Common myeloid progenitor, CD34-positive (primary cell): ENCODE measurements at places on chromosomes 13 and 19.
A peak's percentile ranks its signal among the peaks of the same experiment; 100 is the strongest.

DNA sequence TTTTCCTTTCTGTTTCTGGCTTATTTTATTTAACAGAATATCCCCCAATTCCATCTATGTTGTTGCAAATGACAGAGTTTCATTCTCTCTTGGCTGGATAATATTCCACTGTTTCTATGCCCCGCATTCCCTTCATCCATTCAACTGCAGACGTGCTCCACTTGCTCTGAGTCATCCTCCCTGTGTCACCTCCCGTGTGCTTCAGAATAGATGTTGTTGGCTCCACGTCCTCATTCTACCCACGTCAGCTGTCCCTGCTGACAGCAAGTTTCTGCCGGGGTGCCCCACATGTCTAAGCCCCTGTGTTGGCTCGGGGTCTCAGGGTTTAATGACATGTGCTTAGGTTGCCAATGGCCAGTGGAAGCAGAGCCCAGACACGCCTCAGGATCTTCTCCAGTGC lies 1041.0 kb downstream of the UQCRFS1 start:
- no peak for DNase-seq

DNA sequence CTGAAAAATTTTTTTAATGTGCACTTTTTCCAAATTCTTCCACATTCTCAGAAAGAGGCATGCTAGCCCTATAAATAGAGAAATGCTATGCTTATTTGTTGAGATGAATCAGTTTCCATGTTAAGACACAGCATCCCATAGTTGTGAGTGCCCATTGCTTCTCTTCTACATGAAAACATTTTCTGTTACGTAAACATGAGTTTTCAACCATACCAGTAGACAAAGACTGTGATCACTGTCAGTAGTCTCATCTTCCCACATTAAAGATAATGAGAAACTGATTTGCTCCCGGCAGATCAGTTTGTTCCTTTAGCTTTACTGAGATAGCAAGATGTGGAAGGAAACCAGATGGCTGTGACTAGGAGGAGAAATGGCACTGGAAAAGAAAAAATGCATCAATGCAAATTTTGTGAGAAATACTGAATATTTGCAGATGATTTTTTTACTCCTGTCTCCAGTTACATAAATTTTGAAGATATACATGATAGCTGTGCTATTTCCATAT lies 45.8 kb upstream of the UFM1 start:
- no peak for DNase-seq

DNA sequence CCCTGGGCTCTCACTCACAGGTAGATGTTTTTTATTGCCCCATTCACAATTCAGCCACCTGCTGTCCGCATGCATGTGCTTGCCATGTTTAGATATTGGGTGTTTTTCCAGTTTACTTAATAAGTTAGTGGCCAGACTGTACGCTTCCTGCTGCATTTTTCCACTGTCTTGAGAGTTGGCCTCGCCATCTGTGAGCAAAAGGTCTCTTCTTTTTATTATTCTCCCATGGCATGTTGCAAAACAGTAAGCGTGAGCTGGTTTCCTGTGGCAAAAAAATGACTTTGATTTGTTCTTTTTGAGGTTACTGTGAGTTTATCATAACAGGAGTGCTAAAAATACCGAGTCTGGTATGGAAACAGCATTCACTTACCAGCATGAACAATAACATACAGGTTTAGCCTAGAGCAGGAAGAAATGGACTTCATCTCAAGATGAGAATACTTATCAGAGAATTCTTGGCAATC lies 46.0 kb downstream of the SAE1 start:
- DNase-seq = peak; percentile 35

GRCh38 chr19:48110350-48110966 lies at the start of gene PLA2G4C:
Gene PLA2G4C, minus strand, starts transcription at chr19:48110817. Its CDS starts 4,288 bp downstream, at chr19:48106529.
- DNase-seq = peak; percentile 87

- peak; percentile 57 for DNase-seq
Measured at GRCh38 chr19:55283548-55284377, at the start of gene BRSK1. Gene BRSK1, plus strand, starts transcription at chr19:55283997. Its CDS starts 446 bp downstream, at chr19:55284443.

- DNase-seq = no peak
Measured at GRCh38 chr13:94233837-94234236, 245.6 kb downstream of the DCT start.

DNA sequence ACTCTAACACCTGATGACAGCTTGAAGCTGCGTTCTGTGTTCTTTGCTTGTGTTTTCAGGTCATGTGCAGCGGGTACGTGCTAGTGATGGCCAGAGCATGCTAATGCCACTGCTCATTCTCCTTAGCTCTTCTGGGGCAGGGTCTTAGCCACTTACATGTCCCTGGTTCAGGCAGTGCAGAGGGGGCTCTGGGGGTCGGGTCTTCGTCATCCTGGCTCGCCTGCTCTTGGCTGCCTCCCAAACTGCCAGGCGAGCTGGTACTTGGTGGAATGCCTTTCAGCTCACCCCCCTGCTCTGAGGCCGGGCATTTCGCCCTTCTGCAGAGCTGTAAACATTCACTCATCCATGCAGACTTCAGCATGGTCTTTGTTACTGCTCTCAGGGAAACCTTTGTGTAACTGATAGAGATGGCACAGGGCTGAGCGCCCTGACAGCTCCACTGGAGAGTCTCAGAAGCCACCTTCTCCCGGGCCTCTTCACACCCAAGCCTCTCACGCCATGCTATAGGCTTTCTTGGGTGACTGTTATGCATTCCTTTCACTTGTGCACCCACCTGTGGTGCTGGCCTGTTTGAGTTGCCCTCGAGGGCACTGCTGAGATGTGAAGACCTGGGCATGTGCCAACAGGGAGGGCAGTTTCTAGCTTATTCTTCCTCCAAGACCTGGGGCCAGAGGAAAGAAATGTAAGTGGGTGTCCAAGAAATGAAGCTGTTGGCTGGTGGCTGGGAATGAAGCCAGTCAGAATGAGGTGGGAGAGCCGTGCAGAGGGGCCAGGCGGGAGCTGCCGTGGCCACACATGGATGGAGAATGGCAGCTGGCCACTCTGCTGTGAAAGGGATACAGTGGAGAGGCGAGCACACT lies 24.4 kb downstream of the FAM124A start:
- DNase-seq = no peak

DNA sequence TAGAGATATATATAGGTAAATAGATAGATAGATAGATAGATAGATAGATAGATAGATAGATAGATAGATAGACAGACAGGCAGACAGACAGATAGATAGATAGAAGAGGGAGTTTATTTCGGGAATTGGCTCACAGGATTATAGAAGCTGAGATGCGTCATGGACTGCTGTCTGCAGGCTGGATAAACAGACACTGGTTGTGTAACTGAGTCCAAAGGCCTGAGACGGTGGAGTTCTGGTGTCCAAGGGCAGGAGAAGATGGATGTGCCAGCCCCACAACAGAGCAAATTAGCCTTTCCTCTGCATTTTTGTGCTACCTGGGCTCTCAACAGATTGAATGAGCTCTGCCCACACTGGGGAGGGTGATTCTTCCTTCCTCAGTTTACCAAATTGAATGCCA lies 2.7 kb downstream of the CYP4F3 start:
- DNase-seq = no peak

GRCh38 chr13:64930636-64931035 lies 2299.5 kb downstream of the PCDH9 start:
- DNase-seq = no peak

DNA sequence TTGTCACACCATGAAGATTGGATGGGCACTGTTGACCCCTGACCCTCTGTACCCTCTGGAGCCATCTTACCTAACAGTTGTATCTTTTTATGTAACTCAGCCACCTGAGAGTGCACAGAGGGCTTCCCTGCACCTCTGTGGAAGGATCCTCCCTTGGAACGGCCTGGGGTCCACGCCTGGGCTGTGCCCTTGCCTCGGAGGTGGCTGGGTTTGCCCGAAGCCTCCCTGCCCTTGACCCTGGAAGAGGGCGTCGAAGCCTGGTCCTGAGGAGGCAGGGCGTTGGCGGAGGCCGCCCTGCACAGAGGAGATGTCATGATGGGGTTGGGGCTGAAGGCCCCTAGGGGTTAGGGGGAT lies 241 bp downstream of the ODAD3 start:
- no peak for DNase-seq

DNA sequence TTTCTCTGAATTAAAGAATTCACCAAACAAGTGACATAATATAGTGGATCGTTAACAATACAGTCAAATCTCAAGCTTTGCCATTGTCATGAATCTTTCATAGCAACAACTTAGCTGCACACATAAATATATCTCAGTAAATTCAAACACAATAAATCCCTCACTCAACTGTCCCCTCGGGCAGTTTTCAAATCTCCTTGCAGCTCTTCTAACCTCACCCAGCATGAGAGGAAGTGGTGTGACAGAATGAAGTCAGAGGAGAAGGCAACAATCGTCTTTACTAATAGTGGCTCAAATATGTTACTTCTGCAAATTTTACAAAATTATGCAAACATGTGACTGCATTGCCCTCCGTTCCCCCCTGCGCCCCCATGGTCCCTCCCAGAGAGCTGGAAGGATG lies 148.2 kb downstream of the RAP2A start:
- no peak for DNase-seq

DNA sequence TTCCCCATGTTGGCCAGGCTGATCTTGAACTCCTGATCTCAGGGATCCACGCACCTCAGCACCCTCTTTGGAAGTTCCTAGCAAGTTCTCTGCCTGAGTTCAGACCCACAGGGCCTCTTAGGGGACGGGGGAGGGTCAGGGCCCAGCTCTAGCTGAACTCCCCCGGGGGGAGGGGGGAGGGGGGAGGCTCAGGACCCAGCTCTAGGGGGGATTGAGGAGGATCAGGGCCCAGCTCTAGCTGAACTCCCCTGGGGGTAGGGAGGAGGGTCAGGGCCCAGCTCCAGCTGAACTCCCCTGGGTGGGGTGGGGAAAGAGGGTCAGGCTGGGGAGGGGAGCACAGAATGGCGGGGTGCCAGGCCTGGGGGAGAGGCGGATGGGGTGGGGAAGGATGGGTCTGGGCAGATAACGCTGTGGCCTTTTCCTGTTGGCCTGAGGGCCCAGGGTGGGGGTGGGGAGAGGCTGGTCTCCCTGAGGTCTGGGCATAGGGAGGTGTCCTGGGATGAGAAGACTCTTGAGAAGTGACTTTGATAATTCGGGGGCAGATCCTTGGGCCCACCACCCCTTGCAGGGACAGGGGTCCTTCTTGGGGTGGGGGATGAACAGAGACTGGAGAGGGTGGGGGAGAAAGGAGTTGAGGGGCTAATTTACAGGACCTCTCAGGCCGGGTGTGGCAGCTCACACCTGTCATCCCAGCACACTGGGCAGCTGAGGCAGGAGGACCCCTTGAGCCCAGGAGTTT lies 5.5 kb upstream of the PTBP1 start:
- DNase-seq = no peak

DNA sequence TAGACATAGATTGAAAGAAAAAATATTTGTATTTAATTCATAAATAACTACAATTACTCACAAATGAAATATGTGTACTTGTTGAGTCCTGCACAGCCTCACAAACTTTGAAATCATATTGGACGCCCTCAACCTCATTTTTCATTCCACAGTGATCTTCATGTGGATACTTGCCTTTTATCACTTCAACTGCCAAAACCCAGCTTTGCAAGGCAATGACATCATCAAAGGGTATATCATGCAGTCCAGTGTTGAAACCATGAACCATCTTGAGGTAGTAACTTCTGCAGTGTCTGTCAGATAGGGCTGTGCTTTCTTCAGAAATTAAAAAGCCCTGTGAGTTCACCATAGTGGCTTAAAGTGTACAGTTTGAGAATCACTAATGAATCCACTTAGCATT lies 82.2 kb downstream of the HS6ST3 start:
- DNase-seq = no peak

DNA sequence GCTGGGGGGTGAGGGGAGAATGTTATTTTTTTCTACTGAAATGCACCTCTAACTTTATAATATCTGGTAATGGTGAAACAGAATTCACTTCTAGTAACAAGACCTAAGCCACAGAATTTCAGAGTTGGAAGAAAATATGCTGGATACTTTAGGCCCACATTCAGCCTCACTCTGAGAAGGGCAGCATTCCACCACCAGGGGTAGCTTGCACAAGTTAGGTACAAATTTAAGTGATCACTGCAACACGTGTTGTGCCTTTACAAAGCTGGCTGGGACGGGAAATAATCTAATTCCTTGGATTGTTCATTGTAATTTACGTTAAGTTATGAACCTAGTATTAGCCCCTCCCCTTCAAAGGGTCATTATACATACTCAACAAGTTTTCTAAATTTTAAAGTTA lies 192.3 kb downstream of the RGCC start:
- DNase-seq = peak; percentile 27

DNA sequence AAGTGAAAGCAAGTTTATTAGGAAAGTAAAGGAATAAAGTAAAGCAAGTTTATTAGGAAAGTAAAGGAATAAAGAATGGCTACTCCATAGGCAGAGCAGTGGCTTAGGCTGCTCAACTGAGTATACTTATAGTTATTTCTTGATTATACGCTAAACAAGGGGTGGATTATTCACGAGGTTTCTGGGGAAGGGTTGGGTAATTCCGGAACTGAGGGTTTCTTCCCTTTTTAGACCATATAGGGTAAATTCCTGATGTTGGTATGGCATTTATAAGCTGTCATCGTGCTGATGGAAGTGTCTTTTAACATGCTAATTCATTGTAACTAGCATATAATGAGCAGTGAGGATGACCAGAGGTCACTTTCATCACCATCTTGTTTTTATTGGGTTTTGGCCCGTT lies 194.3 kb downstream of the DLEU7 start:
- DNase-seq = no peak

- peak; percentile 57 for DNase-seq
Measured at GRCh38 chr13:106083620-106084350, 451.7 kb downstream of the EFNB2 start.

DNA sequence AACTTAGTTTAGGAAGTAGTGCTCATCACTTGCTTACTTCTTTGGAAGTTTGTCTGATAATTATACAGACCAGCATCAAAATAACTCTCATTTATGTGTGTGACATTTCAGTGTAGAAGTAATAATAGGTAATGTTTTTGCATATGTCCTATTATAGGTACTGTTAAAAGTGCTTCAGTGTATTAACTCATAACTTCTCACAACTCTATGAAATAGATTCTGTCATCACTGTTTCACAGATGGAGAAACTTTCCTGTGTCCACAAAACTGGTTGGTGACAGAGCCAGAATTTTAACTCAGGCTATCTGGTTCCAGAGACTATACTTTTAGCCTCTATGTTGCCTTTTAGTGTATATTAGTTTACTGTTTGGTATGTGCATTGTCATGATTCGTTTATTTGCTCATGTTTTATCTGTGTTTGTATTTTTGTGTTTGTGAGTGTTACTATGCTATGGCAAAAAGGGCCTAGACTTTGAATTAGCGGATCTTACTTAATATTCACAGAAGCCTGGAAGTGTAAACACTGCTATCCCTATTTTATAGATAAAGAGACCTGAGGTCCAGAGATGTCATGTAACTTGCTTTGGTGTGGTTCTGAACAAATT lies 12.7 kb downstream of the LPAR6 start:
- no peak for DNase-seq

- DNase-seq = peak; percentile 74
Measured at GRCh38 chr19:2888731-2889224, 11.9 kb upstream of the ZNF57 start.

GRCh38 chr13:83810136-83810535 lies 72.1 kb downstream of the SLITRK1 start:
- DNase-seq = no peak

GRCh38 chr13:32735859-32736258 lies 149.6 kb downstream of the PDS5B start:
- no peak for DNase-seq
